ENCODE measurements at places on chromosomes 12 and 14.

DNA sequence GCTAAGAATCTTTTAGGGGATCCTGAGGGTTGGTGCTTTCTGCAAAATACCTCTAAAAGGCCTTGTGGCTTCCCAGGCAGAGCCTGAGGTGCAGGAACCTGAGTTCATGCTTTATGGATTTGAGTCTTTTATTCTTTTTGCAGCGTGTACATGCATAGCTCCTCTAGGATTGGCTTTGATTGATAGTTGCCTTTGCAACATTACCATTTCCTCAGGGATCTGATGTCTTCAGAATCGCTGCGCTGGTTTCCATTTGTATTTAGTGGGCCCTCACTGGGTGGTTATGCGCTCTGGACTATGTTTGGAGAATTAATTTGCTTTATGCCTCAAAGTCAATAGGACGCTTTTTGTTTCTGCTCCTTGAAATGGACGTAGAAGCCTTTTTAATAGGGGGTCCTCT lies 16.1 kb downstream of the NRXN3 start:
- no peak for DNase-seq

GRCh38 chr12:131008131-131008912 lies 54.6 kb downstream of the ADGRD1 start:
- no peak for DNase-seq

GRCh38 chr14:55910601-55911243 lies 207.5 kb upstream of the PELI2 start:
- no peak for DNase-seq

- no peak for DNase-seq
Observed at GRCh38 chr12:22672951-22673350, 48.0 kb downstream of the ETNK1 start.

- DNase-seq = no peak
Observed at GRCh38 chr12:30908722-30909348, 17.7 kb upstream of the TSPAN11 start.

DNA sequence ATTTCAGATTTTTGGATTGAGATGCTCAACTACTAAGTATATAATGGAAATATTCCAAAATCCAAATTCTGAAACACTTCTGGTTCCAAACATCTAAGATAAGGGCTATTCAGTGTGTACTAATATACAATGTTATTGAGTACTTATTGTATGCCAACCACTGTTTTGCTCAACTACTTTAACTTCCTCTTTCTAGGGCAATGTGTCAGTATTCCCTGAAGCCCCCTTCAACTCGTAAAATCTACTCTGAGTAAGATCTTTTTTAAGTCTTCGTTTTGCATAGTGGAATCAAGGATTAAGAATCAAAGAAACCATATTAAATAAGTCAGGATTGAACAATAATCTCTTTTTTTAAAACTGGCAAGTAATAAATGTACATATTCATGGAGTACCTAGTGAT lies 45.5 kb downstream of the SPATA7 start:
- no peak for DNase-seq

- DNase-seq = peak; percentile 28
Observed at GRCh38 chr12:46303039-46303666, 34.3 kb upstream of the SLC38A1 start.

DNA sequence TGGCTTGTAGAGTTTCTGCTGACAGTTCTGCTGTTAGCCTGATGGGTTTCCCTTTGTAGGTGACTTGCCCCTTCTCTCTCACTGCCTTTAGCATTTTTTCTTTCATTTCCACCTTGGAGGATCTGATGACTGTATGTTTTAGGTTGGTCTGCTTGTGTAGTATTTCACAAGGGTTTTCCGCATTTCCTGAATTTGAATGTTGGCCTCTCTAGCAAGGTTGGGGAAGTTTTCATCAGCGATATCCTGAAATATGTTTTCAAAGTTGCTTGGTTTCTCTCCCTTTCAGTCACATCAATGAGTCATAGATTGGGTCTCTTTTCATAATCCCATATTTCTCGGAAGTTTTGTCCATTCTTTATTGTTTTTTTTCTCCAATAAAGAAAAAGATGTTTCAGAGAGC lies 11.4 kb downstream of the NOPCHAP1 start:
- no peak for DNase-seq

DNA sequence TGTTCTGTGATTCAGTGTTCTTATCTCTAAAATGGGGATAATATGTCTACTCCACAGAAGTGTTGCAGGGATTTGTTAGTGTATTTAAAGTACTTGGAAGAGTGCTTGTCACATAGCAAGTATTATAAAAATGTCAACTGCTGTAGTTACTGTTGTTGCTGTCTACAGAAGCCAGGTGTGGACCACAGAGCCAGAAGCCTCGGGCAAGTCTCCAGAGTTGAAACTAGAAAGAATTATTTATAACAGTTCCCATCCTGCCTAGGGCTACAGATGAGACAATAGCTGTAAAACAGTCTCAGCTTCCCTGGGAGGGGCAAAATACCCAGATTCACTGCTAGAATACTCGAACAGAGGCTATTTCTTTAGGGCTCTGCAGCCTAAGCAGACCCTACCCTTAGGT lies 55.4 kb upstream of the FUT8 start:
- no peak for DNase-seq

DNA sequence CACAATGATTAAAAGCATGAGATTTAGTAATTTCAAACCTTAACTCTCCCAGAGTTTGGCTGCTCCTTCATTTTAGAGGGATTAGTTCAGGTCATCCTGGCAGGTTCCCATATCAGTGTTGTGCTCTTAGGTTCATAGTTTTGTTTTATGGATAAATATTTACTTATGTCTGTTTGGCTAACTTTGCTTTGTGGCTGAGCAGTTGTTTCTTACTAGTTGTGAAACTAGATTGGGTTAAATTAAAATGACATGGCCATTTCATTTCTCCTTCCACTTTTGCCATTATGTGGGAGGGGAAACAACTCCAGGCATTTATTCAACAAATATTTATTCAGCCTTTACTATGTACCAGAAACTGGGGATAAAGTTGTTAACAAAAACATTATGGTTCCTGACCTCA lies 158.8 kb downstream of the TMTC3 start:
- no peak for DNase-seq

GRCh38 chr12:121279071-121279375 lies 17.5 kb downstream of the CAMKK2 start:
- no peak for DNase-seq

GRCh38 chr12:80293347-80293746 lies 150.7 kb upstream of the PTPRQ start:
- no peak for DNase-seq

- DNase-seq = no peak
Observed at GRCh38 chr12:91264178-91264577, 81.6 kb upstream of the DCN start.

GRCh38 chr12:125956186-125956585 lies 891.0 kb downstream of the AACS start:
- no peak for DNase-seq

- no peak for DNase-seq
Observed at GRCh38 chr12:105641749-105642148, 311.3 kb downstream of the C12orf75 start.

- DNase-seq = no peak
Observed at GRCh38 chr14:65359503-65359902, 53.0 kb upstream of the FUT8 start.

- no peak for DNase-seq
Observed at GRCh38 chr14:74848768-74849167, 27.2 kb downstream of the PROX2 start.

DNA sequence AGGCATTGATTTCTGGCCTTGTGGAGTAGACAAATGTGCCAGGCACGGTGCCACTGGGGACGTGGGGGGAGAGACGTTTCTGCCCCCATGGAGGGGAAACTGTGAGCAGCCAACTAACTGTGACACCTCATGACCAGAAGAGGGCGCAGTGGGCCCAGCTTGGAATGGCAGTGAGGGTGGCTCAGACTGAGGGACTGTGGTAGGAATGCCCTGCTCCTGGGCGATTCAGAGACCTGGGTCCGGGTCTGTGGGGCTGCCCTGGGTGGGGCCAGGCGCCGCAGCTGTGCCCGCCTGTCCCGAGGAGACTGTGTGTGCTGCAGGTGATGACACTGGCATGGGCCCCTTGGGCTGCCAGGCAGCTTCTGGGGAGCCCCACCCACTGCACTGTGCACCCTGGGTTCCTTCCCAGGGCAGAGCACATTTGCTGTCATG lies 60.6 kb downstream of the SLC25A47 start:
- DNase-seq = peak; percentile 55

DNA sequence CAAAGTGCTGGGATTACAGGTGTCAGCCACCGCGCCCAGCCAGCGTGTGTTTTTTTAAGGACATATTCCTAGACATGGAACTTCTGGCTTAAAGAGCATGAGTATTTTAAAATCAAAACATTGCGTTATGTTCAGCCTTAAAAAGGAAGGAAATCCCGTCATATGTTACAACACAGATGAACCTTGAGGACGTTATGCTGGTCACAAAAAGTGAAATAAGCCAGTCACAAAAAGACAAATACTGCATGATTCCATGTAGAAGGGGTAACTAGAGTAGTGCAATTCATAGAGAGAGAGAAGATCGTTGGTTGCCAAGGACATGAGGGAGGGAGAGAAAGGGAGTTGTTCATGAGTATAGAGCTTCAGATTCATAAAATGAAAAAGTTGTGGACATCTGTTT lies 53.9 kb downstream of the ACACB start:
- DNase-seq = no peak

- DNase-seq = no peak
Observed at GRCh38 chr12:71503579-71504391, 64.2 kb downstream of the LGR5 start.

- no peak for DNase-seq
Observed at GRCh38 chr12:104578453-104578852, 121.7 kb downstream of the CHST11 start.

GRCh38 chr14:60171690-60172089 lies 6.5 kb upstream of the DHRS7 start:
- no peak for DNase-seq

- DNase-seq = no peak
Observed at GRCh38 chr12:127334365-127334764, 932.6 kb upstream of the TMEM132C start.

DNA sequence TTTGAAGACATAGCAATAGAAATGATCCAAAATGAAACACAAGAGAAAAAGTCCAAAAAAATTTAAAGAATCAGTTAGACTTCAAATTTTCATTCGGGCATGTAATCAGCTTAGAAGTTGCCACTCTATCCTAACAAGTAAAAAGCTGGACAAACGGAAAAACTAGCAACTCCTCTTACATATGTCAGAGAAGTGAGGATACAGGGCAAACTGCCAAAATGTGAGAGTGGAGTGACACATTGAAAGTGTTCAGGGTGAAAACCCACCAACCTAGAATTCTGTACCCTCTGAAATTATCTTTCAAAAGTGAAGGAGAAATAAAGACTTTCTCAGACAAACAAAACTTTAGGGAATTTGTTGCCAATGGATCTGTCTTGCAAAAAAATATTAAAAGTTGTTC lies 42.0 kb upstream of the CHPT1 start:
- DNase-seq = no peak

- DNase-seq = no peak
Observed at GRCh38 chr12:131753005-131753404, 42.1 kb downstream of the SFSWAP start.

GRCh38 chr12:84036912-84037311 lies 875.7 kb downstream of the SLC6A15 start:
- no peak for DNase-seq

GRCh38 chr12:129459886-129460285 lies 443.9 kb downstream of the TMEM132D start:
- no peak for DNase-seq

GRCh38 chr12:104484079-104484478 lies 27.3 kb downstream of the CHST11 start:
- DNase-seq = no peak

DNA sequence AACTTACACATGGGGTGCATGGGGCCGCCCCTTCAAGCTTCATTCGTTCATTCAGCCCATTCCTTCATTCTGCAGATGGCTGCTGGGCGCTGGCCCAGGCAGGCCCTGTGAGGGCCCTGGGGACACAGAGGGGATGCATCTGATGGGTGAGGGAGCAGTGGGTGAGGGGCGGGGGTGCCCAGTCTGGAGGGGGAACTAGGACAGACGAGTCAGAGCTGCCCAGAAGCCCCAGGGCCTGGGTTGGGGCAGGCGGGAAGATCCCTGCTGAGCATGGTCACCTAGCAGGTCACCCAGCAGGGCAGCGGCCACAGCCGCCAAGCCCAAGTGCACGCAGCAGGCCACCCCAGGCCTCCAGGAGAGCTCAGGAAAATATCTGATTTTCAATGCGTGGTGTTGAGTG lies 14.1 kb downstream of the TRMT61A start:
- no peak for DNase-seq

DNA sequence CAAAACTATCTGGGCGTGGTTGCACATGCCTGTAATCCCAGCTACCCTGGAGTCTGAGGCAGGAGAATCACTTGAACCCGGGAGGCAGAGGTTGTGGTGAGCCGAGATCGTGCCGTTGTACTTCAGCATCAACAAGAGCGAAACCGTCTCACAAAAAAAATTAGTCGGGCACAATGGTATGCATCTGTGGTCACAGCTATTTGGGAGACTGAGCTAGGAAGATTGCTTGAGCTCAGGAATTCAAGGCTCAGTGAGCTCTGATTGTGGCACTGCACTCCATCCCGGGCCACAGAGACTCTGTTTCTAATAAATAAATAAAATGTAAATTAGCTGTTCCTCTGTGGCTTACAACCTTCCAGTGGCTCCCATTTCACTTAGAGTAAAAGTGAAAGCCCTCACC lies 28.0 kb downstream of the RCOR1 start:
- no peak for DNase-seq

DNA sequence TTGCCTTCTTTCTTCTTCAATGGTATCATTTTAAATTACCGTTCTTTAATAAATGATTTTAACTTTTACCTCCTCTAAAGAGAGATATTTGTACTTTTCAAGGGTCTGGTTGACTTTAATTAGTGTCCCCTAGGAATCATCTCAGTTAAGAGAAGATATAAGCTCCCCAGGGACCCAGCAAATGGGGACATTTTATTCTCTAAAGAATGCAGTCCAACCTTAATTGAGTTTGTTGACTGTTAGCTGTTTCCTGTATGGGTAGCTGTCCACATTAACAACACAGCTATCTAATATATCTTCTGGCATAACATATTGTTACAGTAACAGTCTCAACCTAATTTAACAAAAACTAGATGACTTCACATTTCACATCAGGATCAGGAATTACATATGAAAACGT lies 241.6 kb upstream of the NPAS3 start:
- no peak for DNase-seq

DNA sequence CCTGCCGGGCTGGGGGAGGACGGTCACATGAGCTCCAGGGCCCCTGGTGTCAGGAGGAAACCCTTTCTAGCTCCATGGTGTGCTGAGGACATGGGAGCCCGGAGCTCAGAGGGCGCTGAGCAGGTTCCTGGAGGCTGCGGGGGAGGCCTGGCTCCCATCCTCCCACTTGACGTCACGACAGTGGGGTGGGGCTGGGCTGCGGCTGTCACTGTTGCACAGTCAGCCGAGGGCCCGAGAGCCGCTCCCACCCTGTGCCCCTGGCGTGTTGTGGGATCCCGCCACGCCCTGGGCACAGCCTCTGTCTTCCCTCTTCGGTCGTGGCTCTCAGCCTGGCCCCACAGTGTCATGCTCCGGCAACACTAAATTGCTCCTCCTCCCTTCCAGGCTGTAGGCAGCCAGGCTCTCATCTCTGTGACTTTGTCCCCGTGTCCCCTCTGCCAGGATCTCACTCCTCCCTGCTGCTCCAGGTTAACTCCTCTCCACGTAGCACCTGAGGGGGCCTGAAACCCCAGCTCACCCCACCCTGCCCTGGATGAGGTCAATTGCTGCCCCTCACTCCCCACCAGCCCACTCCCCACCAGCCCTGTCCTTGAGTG lies 33.0 kb downstream of the BEGAIN start:
- no peak for DNase-seq

Data from GM19239 (cell line).